Cortex of kidney (tissue), 1 donor: ENCODE measurements at places on chromosomes 2 and 18.

- no peak for DNase-seq
Observed at GRCh38 chr2:189960346-189960745, 102.2 kb downstream of the MSTN start.

DNA sequence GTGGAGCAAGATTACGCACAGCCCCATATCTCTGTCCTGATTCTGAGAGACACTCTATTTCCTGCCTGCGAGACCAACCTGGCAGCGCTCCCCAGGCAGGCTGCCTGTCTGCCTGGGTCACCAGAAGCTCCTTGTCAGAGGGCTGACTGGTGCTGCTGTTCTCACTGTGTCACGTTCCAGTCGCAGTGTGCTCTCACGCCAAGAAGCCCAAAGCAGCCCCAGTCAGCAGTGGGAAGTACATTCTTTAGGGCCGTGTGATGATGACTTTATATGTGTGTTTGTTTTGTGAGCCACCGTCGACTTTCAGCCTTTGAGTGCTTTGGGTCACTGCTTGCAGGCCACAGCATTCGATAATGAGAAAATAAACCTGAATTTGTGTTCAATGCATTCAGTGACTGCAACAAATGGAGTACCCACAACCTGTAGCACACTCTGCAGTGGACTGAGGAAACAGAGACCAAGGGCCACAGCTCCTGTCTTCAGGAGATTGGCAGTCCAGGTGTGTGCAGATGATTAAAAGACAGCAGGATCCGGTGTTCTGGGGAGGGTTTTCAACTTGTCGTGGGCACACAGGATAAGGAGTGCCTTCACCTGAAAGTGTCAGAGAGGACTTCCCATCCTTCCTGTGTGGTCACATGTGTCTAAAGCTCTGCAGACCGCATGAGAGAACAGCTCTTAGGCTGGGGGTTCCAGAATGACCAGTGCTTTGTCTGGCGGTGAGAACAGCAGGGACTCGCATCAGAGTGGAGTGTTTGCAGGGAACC is 4.8 kb downstream of the TNFRSF11A start:
- no peak for DNase-seq

DNA sequence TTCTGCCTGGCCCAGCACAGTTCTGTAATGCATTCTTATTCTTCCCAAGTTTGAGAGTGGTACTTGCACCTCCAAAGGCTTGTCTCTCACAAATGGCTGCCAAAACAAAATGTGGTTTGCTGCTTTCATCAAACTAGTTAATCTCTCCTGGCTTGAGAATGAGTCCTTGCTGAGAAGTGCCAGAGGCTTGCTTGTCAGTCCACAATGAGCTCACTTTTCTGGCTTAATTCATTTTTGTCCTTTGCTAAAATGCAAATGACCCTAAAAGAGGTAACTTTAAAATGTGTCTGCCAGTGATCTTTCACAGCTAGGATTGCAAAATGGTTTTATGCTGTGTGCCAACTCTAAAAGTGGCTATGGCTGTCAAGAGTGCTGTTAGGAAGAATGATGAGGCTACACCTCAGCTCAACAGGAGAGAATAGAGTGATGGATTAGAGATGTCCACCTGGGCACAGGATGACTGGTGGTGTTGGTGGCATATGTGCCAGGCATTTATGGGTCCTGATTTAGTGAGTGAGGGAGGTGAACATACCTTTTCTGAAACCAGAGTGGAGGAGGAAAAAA is 291.2 kb upstream of the HNMT start:
- DNase-seq, result no peak

- no peak for DNase-seq
Observed at GRCh38 chr18:48740851-48741485, 202.1 kb downstream of the CTIF start.

- DNase-seq, result no peak
Observed at GRCh38 chr2:19246496-19246895, 111.9 kb downstream of the OSR1 start.

DNA sequence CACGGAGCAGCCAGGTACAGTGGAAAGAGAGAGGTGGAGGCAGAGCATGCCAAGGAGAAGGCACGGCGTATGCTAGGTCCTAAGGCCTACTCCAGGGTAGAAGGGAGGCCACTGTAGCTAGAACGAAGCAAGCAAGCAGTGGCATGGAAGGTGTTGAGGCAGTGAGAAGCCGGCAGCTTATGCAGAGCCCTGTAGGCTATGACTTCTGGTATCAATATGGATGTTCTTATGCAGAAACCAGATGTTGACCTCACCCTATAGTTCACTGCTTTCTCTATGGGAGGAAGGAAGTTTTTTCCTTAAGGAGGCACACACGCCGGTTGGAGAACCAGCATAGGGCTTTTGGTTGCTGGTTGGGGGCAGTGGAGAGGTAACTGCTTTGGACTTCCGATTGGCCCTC is 6.1 kb downstream of the MGAT5 start:
- no peak for DNase-seq

- peak; percentile 7 for DNase-seq
Observed at GRCh38 chr2:172427990-172428831, 825 bp downstream of the ITGA6 start.

GRCh38 chr2:200498402-200499162 is 11.3 kb downstream of the KCTD18 start:
- DNase-seq, result no peak

- no peak for DNase-seq
Observed at GRCh38 chr18:45521777-45522176, 93.5 kb upstream of the SLC14A2 start.

DNA sequence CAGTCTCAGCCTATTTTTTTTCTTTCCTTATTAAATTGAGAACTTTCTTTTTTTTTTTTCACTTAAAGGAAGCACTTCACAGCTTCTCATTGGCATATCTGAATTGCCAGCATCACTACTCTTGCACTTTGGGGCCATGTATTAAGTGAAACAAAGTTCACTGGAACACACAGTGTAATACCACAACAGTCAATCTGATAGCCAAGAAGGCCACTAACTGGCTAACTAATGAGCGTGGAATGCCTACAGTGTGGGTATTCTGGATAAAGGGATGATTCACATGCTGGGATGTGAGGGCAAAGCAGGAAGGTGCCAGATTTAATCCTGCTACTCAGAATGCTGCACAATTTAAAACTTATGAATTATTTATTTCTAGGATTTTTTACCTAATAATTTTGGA is 11.7 kb upstream of the C18orf63 start:
- DNase-seq, result no peak

DNA sequence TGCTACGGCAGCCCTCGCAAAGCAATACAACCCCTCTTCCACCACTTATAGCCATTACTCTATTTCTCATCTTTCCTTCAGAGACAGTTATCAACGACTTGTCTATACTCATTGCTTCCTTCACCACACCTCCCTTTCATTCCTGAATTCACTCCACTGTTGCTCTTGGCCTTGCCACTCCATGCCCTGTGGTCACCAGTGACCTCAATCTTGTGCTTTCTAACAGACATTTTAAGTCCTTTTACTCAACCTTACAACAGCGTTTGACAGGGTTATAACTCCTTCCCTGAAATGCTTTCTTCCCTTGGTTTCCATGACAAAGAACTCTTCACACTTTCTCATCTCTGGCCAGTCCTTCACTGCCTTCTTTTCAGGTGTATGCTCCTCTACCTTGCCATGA is 90.6 kb upstream of the CCDC141 start:
- DNase-seq, result no peak

DNA sequence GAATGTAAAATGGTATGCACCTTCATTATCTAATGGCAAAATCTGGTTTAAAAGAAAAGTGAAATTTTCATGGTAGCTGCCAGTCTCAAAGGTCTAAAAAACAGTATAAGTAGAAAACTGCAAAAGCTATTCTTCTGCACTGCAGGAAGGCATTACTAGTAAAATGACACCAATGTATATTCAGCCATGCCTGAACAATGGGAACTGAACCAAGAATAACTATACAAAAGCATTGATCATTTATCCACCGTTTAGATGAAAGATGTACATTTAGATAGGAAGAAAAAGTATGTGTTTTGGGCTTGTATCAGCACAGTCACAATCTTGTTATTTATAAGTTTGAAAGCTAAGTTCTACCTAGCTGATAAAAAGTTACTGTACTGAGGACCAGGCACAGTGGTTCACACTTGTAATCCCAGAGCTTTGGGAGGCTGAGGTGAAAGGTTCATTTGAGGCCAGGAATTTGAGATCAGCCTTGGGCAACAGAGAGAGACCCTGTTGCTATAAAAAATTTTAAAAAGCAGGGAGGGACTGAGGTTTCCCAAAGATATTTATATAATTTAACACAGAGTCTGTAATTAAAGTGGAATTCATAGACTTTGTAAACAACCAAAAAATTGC is 163.1 kb upstream of the WDSUB1 start:
- no peak for DNase-seq

DNA sequence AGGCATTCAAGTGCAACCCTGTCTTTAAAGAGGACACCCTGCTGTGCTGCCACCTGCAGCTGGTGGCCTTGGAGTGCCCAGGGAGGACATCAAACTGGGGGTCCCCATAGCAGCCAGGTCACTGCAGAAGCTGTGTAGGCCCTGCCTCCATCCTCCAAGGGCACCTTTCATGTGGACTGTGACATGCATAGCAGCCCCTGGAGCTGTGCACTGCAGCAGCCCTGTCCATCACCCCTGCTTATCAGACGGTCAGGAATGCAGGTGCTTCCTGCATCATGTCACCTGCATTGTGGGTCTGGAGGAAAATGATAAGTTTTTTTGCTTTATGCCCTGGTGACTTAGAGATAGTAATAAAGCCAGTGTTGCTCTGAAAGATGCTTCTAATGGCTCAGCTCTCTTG is 155.7 kb downstream of the DYSF start:
- DNase-seq, result no peak

GRCh38 chr2:176038694-176039093 is 36.6 kb upstream of the LNPK start:
- no peak for DNase-seq

GRCh38 chr2:65512783-65513182 is 80.4 kb upstream of the SPRED2 start:
- DNase-seq, result no peak

DNA sequence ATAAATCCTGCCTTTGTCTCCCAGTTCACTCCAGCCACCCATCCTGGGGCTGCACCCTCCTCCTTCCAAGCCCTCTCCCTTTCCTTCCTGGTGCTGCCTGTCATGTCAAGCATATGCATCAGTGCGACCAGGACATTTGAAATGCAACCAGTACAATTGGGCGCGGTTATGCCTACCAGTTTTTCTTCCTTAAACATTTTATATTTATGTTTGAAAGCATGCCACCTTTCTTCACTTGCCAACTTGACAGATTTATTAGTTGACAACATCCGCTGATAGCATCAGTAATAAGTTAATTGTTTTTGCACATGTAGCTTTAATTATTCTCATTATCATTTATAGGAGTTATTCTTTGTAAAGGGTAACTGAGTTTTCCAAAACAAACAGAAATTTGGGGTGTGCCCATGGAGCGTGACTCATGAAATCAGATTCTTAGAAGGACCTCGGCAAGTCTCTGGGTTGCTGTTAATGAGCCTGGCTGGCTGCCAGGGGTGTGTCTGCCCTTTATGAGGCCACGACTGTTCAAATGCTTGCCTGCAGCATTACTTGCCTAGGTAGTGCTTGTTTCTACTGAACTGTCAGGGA is 32.8 kb upstream of the IL1B start:
- no peak for DNase-seq

- DNase-seq, result no peak
Observed at GRCh38 chr2:45714679-45715078, 63.2 kb downstream of the PRKCE start.

- no peak for DNase-seq
Observed at GRCh38 chr2:195805283-195805976, 148.4 kb downstream of the SLC39A10 start.

DNA sequence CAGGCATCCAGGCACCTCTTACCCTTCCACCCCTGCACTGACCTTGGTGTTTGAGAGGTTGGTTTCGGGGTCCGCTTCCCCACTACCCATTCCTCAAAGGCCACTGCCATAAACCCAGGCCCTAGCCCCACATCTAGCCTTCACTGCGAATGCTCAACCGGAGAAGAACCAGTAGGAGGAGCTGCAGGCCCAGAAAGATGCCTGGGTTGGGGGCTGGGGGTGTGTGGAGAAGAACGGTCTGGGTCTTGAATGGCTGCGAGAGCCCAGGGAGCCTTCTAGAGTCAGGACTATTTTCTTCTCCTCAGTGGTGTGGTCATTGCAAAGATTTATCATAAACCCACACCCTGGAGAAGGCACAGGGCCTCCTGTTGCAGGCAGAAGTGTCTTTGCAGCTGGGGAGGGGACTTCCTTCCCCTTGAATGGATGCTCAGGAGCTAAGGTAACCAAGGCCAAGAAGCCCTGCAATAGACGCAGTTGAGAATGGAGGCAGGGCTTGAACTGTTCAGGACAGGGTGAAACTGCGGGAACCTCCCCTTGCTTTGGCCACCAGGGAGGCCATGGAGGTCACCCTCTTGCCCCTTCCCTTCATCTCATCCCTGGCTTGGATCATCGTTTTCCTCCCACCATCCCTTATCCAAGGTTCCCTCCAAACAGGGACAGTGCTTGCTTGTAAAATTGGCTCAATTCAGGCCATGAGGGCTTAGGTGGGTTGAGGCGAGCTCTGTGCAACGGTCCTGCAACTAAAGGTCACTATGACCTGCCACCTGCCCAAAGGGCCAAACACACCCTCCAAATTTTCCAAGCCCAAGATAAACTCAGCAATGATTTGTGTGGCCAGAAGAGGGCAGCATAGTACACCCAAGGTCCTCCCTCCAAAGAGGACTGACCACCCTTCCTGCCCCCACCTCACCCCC is 20.9 kb downstream of the THNSL2 start:
- DNase-seq, result no peak

DNA sequence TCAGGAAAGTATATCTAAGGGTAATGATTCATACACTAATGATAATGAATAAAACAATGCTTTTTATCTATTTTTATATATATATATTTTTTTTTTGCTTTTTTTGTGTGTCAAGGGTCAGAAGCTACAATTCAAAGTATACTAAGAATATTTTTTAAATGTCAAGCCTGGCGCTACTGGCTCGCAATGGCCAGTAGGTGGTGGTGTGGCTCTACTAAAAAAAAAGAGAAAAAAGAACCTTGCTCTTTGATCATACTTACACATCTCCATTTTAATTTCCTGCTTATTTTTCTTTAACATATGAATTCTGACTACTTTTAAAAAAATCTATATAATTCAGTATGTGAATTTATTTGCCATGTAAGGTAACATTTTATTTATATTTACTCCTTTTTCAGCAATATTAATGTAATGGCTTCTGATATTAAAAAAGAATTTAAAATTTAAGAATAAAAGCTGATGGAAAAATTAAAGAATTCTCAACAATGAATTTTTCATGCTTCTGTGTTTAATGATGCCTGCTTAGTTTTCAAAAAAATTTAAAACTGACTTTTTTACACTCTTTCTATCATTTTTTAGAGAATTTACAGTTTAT is 232.9 kb downstream of the GULP1 start:
- no peak for DNase-seq

DNA sequence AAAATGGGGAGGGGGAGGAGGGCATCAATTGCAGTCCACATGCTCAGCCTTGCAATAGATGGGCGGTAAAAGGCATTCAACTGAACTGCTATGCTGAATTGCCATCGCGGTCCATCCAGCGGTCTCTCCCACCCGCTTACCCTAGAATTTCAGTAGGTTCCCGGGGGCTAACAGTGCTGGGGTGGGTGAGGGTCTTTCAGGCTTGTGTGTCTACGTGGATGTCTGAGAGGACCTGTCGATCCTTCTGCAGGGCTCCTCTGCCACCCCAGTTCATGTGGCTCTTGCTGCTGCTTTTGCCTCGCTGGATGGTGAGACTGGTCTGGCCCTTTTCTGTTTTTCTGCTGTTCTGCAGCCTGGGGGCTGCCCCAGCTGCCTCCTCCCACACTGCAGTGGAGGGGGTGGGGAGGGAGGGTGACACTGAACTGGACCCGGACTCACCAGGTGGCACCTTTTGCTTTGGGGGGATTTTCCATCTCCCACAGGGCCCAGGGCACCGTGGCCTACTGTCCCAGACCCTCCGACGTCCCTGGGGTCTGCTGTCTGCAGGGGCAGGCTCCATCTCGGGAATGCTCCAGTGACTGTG is 14.1 kb downstream of the ACKR3 start:
- DNase-seq, result no peak
